ENCODE measurements at places on chromosomes 2 and 18.
A peak's percentile ranks its signal among the peaks of the same experiment; 100 is the strongest.

DNA sequence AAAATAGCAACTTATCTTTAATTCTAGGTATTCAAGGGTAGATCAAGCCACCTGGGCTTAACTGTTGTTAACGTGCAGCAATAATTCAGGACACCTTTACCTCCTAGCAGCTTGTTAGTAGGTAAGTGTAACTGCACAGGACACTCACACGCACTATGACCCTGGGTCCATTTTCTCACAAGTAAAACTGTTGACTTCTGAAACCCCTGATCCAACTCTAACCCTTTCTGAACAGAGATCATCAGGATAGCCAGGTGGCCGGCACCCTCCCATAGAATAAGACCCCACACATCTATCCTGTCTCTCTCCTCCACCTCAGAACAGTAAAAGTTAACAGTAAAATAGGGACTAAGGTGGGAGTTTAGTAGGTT lies 610 bp downstream of the SPC25 start:
- no peak for DNase-seq

- no peak for DNase-seq
Measured at GRCh38 chr18:58806826-58807714, 57.6 kb upstream of the ZNF532 start.

DNA sequence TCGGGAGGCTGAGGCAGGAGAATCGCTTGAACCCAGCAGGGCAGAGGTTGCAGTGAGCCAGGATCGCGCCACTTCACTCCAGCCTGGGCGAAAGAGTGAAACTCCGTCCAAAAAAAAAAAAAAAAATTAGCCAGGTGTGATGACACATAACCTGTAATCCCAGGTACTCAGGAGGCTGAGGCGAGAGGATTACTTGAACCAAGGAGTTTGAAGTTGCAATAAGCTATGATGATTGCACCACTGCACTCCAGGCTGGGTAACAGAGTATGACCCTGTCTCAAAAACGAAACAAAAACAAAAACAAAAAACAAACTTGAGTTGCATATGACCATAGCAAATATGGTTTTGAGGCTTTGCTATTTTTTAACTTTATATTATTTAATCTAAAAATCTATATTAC lies 25.8 kb downstream of the SANBR start:
- no peak for DNase-seq

DNA sequence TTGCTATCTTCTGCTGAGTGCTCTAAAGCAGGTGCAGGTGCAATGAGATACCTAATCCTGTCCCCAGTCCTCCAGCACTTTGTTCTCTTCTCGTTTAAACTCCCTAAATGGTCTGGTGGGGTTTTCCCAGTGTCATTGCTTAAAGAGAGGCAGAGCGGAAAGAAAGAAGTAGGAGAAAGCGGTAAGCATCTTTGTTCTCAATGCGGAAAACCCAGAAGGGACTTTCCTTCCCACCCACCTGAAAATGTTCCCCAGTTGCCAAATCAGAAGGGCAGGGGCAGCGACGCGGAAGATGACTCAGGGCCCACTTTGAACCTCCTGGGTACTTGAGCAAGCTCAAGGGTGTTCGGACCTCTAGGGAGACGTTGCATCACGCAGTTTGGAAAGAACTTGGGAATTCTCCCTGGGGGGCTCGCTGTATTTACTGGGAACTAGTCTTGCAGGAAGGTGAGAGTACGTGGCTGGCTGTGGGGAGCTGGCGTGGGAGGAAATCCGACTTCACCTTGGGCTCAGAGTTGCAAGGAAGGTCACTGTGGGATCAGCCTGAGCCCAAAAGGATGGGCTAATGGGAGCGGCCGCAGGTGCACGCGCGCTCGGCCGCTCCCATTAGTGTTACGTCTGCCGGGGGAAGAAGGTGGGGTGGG lies 589 bp upstream of the SGPP2 start:
- peak; percentile 50 for DNase-seq

- DNase-seq = no peak
Measured at GRCh38 chr2:197890168-197890567, 85.8 kb downstream of the PLCL1 start.

DNA sequence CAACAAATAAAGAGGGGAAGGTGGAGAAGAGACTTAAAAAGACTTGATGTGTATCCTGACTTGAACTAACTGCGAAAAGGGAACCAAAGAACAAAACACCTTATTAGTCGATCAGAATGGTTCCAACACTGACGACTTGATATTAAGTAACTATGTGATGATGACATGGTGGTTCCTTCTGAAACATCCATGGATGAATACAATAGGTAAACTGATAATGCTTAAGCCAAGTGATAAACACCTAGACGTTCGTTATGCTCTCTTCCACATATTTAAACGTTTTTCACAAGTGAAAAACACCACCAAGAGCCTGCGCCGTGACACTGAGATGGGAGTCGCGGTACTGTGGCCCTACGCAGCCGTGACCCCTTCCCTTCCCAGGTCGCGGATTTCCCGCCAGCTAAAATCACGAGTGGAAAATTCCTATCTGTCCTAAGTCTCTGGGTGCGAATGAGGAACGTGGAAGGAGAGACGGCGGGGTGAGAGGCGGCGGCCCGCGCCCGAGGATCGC lies 797 bp downstream of the TTC32 start:
- no peak for DNase-seq

GRCh38 chr2:80377071-80377470 lies 72.5 kb upstream of the LRRTM1 start:
- DNase-seq = no peak

- no peak for DNase-seq
Measured at GRCh38 chr2:26224095-26224494, 20.3 kb downstream of the HADHA start.

DNA sequence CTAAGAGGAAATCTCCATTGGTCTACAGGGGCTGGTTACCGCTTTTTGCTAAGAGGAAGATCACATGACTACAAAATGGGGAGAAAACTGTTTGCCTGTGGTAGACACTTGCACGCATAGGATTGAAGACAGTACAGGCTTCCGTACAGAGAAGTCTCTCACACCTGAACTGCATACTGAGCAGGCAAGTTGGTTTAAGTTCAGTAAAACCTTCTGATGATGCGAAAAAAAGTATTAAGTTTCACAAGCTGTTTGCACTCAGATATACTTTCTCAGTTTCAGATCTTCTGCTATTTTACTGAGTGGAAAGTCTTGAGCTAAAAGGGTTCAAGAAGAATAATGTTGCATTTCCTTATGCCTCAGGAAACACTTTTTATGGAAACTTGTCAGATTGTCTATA lies 292.2 kb upstream of the MC4R start:
- no peak for DNase-seq

- no peak for DNase-seq
Measured at GRCh38 chr2:157124731-157125130, 132.8 kb upstream of the GALNT5 start.

GRCh38 chr2:54940723-54941122 lies 109.5 kb downstream of the RTN4 start:
- no peak for DNase-seq

GRCh38 chr2:216629784-216630183 lies 3.4 kb upstream of the IGFBP2 start:
- no peak for DNase-seq

DNA sequence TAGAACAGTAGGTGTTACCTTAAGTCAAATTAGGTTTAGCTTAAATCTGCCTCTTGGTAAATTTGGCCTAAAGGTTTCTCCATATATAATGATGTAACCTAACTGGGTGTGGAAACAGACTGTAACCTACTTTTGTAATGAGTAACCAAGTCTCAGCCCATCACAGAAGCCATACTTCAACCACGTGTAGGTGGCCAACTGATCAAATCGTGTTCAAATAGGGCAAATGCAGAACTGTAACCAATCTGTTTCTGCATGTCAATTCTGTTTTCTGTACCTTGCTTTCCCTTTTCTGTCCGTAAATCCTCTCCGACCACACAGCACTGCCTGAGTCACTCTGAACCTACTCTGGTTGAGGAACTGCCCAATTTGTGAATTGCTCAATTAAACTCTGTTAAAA lies 34.0 kb upstream of the PLA2R1 start:
- no peak for DNase-seq

- DNase-seq = no peak
Measured at GRCh38 chr2:240597054-240597418, 10.5 kb downstream of the CAPN10 start.

GRCh38 chr2:36634981-36635597 lies 37.1 kb upstream of the FEZ2 start:
- DNase-seq = no peak

GRCh38 chr2:60292242-60292641 lies 261.2 kb downstream of the BCL11A start:
- DNase-seq = no peak

GRCh38 chr2:20178249-20178607 lies 46.7 kb downstream of the SDC1 start:
- no peak for DNase-seq

DNA sequence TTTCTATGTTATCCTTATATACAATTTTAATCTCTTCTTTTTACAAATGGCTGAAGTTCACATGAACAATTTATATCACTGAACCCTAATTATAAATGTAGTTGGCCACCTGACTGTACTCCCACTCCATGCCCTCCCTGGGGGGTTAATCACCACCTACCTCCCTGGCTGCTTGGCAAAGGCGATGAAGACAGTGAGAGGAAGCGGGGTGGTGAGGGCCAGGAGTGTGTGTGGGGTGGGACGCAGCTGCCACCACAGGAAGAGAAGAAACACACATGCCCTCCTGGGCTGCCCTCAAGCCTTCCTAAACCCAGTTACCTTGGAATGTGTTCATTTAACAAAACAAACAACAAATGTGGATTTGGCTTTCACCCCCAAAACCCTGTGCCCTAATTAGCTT lies 87.0 kb upstream of the REV1 start:
- no peak for DNase-seq

GRCh38 chr2:197673106-197673505 lies 2.3 kb downstream of the RFTN2 start:
- no peak for DNase-seq

GRCh38 chr2:72340665-72341064 lies 193.0 kb upstream of the CYP26B1 start:
- no peak for DNase-seq

- DNase-seq = no peak
Measured at GRCh38 chr2:18436503-18437005, 123.9 kb downstream of the RDH14 start.
